ENCODE measurements at places on chromosomes 11 and 22.
A peak's percentile ranks its signal among the peaks of the same experiment; 100 is the strongest.

DNA sequence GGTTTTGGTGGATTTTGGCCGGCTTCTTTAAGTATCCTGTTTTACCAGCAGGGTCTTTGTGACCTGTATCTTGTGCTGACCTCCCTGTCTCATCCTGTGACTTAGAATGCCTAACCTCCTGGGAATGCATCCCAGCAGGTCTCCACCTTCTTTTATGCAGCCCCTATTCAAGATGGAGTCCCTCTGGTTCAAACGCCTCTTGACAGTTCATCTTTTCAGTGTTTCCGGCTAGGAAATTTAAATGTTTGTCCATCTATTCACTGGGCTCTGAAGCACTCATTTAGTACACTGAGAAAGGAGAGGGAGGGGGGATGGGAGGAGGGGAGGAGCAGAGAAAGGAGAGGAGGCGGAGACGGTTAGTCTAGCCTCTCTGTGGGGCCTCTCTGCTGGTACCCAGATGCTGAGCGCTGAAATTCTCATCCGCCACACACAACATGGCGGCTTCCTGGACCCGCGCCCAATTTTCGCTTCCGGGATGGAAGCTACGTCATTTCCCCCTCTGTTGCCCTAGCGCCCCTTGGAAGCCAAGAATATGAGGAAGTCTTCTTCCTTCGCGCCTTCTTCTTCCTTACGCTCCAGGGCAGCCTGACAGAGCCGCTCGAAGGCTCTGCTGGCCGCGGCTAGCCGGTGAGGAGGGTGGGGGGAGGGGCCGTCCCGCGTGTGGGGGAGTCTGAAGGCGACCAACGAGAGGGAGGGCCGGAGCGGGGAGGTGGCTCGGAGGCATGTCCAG, 69.0 kb upstream of the SYT13 start:
- peak; percentile 10 for DNase-seq

DNA sequence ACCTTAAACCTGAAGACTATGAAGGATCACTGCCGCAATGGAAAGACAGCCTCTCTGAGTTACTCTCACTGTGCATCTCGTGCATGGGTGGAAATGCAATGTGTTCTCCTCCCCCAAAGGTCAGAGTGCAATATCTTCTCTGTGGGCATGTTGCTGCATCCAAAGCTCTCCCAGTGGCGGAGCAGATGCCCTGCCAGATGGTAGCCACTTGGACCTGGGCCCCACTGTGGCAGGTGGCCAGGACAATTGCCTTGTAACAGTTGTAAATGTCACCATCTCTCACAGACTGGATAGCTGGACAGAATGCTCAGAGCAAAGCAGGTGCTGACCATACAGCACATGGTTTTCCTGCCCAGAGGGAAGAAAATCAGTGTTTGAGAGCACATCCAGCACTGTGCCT, 542.0 kb downstream of the FAM181B start:
- DNase-seq: no peak

DNA sequence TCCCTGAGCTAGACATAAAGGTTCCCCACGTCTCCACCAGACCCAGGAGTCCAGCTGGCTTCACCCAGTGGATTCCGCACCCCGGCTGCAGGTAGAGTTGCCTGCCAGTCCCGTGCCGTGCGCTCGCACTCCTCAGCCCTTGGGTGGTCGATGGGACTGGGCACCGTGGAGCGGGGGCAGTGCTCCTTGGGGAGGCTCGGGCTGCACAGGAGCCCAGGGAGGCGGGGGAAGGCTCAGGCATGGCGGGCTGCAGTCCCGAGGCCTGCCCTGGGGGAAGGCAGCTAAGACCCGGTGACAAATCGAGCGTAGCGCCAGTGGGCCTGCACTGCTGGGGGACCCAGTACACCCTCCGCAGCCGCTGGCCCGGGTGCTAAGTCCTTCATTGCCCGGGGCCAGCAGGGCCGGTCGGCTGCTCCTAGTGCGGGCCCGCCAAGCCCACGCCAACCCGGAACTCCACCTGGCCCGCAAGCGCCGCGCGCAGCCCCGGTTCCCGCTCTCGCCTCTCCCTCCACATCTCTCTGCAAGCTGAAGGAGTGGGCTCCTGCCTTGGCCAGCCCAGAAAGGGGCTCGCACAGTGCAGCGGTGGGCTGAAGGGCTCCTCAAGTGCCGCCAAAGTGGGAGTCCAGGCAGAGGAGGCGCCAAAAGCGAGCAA, 9.5 kb upstream of the TREH start:
- no peak for DNase-seq

- DNase-seq: no peak
Observed at GRCh38 chr22:36397131-36398093, 9.6 kb upstream of the MYH9 start.

GRCh38 chr11:1868636-1869291, 15.9 kb downstream of the LSP1 start:
- DNase-seq: no peak

DNA sequence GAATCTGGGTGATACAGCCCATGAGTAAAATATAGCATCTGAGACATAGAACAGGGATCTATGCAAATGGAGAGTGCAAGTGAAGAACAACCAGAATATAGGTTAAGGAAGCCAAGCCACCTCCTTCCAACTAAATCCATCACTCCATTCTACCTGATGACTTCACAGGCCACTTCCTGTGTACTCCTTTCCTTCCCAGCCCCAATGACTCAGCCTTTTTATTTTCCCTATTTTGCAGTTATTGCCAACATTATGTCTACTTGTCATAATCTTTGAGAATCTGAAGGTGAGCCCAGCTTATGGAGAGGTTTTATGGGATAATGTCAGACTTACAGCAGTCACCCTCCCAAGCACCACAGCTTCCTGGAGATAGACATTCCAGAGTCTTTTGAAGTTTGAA, 1.4 kb upstream of the OR52M1 start:
- DNase-seq: no peak

GRCh38 chr22:22129387-22129786, 115.2 kb upstream of the VPREB1 start:
- no peak for DNase-seq

Measured in hematopoietic multipotent progenitor cell treated with erythropoietin and hydrocortisone succinate and interleukin-3 and kit ligand, for 17 days (in vitro differentiated cells).